ENCODE measurements at places on chromosomes 6 and 20.
A peak's percentile ranks its signal among the peaks of the same experiment; 100 is the strongest.

DNA sequence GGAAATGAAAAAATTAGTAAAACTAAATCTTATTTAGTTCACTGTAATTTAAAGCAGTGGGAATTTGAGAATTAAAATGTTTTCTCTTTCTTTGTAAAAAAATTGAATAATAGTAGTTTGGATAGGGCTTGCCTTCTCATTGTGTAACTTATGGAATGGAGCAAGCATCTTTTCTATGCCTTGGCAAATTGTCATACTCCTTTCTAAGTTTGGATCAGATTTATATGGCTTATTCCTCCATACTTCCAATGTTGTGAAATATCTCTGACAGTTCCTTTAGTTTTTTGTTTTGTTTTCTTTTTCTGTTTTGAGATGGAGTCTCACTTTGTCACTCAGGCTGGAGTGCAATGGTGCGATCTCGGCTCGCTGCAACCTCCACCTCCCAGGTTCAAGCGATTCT is 176.4 kb downstream of the SAMD5 start:
- DNase-seq, result no peak

DNA sequence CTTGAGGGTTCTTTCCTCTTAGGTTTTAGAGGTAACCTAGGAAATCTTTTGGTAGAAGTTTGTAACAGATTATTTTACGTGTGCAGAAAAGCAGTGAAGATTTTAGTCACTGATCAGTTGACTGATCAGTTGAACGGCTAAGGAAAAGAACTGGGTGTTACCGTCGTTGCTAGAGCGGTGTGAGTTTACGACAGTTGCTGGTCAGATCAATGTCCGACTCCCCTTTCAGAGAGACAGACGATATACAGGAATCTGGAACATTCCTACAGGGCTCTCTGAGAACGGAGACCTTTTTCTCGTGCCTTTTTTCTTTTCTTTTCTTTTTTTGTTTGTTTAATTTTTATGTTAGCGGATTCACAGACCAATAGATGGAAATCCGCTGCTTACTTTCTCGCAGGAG is 132.1 kb upstream of the ZNF184 start:
- DNase-seq, result no peak

DNA sequence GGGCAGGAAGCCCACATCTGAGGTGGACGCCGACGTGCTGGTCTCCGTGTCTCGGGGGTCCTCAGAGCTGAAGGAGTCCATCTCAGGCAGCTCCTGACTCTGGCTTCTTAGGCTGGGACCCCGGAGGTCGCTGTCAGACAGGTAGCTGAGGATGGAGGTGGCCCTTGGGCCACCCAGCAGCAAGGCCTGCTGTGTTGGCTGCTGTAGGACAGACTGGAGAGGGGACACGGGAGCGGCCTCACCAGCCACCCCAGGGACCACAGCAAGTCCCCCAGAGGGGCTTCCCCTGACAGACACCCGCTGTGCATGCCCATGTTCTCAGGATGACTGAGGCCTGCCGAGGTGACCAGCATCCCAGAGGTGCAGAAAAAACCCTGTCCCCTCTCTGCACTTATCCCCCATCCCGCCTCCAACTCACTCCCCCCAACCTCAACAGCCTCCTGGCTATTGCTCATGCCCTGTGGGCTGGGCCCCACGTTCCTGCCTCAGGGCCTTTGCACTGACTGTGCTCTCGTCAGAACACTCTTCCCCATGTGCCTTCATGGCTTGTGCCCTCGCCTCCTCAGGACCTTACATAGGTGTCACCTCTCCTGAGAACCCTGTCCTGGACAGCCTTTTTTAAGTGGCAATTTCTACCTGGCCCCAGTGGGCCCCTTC is 88.8 kb downstream of the RIPOR3 start:
- no peak for DNase-seq

- DNase-seq, result no peak
These were observed 95.1 kb upstream of the PTCHD4 start for GRCh38 chr6:48206091-48206490.

DNA sequence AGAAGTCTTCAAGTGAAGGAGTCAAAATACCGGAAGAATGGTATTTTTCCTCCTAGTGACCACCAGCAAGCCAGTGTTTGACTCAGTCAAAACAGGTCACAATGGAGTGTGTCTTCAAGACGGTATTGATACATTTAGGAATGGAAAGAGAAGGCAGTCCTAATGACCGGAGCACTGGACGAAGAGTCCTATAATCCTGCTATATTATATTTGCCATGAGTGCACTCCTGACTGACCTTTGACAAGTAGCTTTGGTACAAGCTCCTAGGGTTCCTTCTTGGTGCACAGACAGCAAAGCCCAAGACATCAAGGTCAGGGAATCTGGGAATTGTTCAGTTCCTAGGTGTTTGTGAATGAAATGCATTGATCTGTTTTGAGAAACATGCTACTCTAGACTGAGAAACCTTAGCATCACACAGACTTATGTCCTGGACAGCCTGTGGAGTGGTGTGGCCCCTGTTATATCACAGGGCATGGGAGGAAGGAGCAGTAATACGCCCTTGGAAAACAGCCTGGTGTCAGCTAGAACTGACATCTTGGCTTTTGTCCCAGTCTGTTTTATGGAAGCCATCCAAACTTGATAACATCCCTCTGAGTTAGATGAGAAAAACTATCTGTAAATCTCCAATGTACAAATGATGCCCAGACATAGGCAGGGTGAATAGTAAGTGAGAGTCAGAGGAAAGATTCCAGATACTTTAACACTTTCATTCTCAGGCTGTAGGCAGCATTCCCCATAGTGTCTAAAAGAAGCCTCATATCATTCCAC is 18.5 kb downstream of the NOX3 start:
- no peak for DNase-seq

DNA sequence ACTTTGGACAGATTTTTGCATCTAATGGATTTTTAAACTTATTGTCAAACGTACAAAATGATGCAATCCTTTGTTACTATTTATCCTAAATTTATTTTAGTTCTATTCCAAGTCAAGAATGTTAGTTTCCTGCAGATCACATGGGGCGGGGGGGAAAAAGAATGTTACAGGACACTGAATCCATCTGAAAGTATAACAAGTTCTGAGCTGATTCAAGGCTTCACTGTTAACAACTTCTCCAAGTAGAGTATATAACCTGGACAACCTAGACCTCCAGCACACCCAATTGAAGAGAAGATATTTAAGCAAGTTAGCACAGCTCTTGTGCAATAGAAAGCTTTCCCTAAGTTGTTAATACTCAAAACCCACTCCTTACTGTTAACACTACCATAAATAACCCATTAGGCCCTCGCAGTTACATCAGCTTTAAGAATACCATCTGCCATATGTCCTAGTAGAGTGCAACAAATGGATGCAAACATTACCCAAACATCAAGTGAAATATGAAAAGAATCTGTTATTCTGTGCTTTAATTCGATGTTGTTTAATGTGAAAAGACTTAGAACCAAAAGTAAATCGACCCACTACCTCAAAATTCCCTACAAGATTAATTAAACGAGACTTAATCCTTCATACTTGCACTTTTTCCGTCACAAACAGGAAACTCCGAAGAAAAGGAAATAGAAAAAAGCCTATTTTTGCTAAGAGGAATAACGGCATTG is 1.3 kb downstream of the SEC63 start:
- DNase-seq, result no peak

DNA sequence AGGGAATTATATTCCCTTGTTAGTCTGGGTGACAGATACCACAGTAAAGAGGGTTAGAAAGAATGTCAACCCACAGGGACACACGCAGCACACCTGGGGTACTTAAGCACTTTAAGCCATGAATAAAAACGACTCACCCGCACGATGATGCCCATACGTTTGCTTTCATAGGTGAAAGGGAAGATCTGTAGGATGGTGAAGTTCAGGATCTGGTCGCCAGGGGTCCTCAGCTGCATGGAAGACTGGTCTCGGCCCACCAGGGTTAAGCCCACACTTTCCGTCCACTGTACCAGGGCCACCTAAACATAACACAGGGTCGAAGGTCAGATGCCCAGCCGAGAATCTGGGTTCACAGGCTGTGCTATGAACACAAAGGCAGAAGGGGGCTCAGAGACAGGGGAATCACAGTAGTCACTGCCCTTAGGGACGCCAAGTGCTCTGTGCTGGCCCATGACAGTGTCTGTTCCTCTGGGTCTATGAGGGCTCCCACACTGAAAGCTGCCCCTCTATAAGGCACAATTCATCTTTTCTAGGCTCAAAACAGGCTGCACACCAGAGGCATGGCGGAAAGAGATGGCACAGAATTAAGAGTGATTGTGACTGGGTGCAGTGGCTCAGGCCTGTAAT is 96.8 kb upstream of the NFATC2 start:
- DNase-seq, result peak; percentile 19

- no peak for DNase-seq
These were observed 96.8 kb downstream of the PDE10A start for GRCh38 chr6:165566088-165566828.

DNA sequence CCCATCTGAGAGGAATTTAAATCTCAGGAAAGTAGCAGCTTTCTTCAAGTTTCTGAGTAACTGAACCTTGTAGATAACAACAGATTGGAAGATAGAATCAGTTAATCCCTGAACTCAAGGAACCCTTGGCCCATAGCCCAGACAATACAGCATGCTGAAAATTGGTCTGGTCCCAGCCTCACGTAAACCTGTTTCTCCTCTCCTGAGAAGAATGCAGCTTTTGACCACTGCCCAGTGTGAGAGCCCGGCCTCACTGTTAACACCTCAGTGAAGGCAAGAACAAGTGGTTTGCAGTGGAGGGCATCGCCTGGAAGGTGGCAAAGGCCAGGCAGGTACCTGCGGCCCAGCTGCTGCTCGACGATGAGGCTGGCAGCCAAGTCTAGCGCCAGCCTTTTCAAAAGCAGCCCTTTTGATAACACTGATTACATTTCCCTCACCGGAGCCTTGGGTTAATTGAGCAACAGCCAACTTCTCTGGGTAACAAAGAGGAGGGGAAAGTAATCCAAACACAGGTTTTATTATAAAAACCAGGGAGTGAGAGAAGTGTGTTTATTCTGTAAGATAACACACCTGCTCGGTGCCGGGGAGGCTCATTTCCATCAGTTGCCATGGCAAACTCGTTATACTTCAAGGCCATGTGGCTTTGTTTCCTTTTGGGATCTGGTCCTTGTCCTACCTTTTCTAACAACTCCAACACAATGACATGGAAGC is 54.0 kb downstream of the TRAF3IP2 start:
- DNase-seq, result no peak

- no peak for DNase-seq
These were observed 23.9 kb upstream of the ASF1A start for GRCh38 chr6:118869894-118870589.

- no peak for DNase-seq
These were observed 8.7 kb downstream of the CST3 start for GRCh38 chr20:23629017-23629541.

DNA sequence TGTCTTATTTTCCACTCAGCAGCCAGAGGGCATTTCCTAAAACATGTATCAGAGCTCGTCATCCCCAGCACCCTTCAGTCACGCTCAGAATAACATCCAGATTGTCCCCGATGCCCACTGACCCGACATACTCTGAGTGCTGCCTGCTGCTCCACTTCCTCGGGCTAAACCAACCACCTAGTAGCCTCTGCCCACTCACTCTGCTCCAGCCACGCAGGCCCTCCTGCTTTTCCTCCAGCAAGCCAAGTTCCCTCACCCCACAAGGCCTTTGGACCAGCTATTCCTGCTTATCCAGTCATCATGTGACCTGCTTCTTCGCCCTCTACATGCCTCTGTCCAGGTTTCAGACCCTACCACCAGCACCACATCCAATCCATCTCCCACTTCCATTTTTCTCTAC is 454.2 kb downstream of the CD83 start:
- DNase-seq, result no peak

GRCh38 chr6:34018026-34018425 is 127.9 kb downstream of the GRM4 start:
- no peak for DNase-seq

DNA sequence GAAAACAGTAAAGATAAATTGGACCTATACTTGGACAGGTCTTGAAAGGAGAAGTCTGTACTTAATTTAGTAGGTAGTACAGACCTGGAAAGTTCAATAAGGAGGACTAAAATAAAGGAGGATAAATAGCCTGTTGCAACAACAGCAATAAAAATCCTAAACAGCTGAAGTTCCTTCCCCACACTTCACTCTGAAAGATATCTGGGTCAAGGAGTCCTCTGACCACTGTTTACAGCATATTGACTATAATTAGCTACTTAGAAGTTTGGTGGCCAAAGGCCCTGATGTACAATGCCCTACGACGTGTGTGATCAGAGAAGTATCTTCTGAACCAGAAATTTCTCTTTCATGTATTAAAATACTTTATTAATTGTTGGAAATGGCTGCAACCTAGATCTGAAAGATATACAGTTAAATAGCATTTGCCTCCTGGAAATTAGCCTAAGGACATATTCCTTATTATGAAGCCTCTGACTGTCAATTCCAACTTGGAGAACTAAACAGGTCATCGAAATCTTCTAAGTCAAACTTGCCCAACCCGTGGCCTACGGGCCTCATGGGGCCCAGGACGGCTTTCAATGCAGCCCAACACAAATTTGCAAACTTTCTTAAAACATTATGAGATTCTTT is 82.8 kb downstream of the KIF13A start:
- DNase-seq, result no peak

GRCh38 chr6:45946887-45947286 is 68.8 kb downstream of the CLIC5 start:
- DNase-seq, result no peak

DNA sequence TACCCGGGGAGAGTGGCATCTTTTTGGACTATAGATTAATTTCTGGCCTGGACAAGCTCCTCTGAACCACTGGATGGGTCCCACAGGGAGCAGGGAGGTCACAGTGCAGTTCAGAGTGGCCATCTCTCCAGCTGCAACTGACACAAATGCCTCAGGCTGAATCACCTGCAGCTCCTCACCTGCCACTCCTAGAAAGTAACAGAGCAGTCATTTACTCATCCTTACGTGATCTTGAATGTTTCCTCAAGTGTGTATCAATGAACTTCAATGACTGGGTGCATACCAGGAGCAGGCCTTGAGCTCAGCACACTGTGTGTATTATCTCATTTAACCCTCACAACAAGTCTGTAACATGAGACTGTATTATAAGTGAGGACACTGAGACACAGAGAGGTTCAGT is 40.0 kb upstream of the SIRPG start:
- DNase-seq, result no peak

GRCh38 chr6:2958776-2959175 is 12.6 kb downstream of the SERPINB6 start:
- no peak for DNase-seq
